ENCODE measurements at places on chromosomes 4 and X.

- DNase-seq, result no peak
Measured at GRCh38 chr4:163772238-163772637, 277.7 kb downstream of the TMA16 start.

DNA sequence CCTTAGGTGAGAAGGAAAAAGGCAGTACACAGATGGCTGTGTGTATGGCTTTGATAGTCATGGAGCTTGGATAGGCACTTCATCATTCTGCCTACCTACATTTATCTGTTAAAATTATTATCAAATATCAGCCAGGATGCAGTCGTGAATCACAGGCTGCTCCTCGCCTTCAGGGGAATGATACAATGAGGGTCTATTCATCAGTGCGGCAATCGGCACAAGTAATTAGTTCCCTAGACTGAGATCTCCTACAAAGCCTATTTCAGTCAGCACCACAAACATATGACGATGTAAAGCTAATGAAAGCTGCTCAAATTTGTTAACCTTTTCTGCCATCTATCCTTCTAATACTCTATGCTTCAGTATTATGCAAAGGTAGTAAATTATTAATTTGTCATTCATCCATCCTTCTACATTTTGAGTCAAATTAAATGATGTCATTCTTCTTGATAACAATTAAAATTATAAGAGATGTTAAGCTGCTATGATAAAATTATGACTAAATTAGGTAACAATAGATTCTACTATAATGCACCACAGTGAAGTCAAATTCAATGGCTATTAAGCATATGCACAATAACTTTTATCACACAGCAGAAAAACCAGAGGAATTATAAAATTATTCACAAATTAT, 19.0 kb downstream of the MAB21L2 start:
- no peak for DNase-seq

DNA sequence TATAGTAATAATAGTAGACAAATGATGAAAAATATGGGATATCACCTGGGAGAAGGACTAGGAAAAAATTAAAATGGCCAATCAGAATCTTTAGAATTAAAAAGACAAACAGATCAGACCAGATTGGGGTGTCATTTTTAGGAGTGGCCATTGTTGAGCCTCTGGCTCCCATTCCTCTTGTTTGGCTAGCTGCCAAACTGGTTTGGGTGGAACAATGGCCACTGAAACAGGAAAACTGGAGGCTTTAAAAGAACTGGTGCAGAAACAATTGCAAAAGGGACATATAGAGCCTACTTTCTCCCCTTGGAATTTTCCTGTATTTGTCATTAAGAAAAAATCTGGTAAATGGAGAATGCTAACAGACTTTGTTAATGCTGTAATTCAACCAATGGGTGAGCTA, 294.8 kb upstream of the DKK2 start:
- no peak for DNase-seq

GRCh38 chrX:19326567-19326966, 17.2 kb upstream of the PDHA1 start:
- DNase-seq, result no peak

- DNase-seq, result no peak
Measured at GRCh38 chrX:70970482-70970995, 39.6 kb upstream of the SLC7A3 start.

DNA sequence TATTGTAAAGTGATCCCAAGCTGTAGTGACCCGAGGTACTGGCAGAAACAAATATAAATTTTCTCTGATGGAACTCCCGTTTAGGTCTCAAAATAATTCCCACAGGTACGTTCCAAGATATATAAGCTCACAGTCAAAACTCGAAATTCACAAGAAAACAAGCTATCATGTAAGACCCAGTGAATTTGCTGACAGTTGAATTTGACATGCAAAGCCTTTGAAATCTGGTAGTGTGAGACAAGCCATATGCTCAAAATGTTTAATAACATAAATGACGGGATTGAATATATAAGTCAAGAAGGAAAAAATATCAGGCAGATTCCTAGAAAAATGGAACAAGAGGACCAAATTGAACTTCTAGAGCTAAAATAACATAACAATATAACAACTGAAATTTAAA, 252.8 kb downstream of the TMA16 start:
- no peak for DNase-seq

DNA sequence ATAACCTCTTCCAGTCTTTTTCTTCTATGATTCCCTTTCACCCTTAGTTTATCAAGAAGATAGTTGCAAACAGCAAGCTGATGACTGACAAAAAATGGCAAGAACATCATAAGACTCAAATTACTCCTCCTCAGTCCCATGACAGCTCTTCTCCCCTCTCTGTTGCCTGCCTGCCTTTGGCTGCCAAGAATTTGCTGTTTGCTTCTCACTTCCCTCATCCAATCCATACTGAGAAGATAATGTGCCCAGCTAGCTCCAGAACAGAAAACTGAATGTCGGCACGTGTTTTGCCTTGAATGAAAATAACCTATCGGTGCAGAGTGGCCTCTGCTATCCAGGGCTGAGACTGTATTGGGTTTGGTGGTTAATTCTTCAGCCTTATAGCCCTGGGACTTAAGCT, 192.1 kb downstream of the PPARGC1A start:
- no peak for DNase-seq

DNA sequence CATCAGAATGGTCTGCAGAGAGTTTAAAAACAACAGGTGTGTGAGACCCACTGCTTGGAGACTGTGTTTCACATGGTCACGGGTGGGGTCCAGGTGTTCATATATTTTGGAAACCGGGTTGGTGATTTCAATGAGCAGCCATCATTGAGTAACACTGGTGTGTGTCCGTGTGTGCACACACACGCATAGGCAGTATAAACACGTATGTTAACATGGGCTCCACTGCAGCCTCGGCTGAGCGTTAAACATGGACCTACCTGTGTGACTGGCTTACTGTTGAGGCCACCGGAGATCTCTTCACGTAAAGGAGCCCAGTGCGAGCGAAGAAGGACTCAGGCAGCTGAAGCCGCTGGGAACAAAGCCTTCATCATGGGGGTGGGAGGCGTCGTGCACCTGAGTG, 56.9 kb upstream of the TLR3 start:
- no peak for DNase-seq

DNA sequence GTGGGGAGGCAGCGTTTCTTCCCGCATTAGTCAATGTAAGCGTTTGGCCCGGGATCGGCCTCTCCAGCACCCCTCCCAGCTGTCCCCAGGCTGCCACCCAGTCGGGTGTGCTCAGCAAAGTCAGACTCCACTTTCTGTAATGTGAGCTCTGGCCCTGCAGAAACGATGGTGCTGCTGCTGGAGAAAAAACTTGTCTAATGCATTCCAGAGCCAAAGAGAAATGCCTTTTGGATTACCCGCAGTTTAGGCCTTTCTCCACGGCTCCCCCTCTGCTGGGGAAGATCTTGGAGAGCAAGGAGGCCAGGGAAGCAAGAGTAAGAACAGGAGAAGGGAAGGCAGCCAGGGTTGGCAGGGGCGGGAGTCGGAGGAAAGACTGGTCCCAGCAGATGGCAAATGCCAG, 55.2 kb downstream of the ELF4 start:
- DNase-seq, result no peak

DNA sequence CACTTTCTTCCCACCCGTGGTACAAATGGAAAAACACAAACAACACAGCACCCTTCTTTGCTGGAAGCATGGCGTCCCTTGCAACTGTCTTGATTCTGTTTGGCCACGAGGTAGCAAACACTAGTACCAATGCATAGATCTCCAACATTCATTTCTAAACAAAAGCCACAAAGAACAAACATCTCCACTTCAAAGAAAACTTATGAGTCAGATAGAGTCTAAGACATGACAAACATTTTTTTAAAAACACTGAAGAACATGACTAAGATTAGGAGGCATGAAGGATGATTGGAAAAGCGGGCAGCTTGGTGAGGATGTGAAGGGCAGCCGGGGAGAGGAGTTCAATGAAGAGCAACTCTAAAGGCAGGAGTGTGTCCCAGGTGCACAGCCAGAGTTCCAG, 197.6 kb upstream of the FAM9B start:
- DNase-seq, result no peak

GRCh38 chr4:141731481-141731880, 95.1 kb downstream of the IL15 start:
- DNase-seq, result no peak

- no peak for DNase-seq
Measured at GRCh38 chrX:9369802-9370291, 95.0 kb upstream of the TBL1X start.

DNA sequence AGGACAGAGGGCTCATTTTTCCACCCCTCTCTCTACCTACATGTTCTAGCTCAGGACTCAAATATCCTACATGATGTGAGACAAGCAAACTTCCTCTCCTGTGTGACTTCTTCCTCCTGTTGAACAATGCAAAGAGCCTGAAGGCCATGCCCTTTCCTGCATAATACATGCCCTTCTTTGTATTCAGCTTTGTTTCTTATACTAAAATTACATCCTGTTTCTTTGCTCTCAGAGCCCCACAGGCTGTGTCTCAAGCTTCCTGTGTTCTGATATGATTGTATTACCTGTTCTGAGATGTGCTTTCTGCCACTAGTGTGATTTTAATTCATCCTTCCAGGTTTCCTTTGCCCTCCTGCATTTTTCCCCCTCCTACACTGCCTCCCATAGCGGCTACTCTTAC, 166.4 kb upstream of the AFF2 start:
- DNase-seq, result no peak

DNA sequence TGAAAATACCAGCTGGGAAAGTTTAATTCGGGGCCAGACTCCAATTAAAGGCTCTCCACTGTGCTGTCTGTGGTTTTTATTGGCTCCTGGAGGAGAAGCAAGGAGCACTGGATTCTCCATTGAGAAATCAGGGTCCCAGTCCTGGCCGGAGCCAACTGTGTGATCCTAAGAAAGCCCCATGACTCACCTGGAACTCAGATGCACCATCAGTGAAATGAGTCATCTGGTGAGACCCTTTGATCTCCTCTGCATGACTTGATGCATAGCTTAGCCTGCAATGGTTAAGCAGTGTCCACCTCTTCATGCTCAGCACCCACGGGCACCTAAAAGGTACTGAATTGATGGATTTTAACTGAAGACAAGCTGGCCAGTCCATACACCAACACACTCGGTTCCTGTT, 119.2 kb upstream of the VCX3B start:
- DNase-seq, result no peak

- DNase-seq, result no peak
Measured at GRCh38 chr4:7771541-7772507, 167.8 kb downstream of the AFAP1 start.

DNA sequence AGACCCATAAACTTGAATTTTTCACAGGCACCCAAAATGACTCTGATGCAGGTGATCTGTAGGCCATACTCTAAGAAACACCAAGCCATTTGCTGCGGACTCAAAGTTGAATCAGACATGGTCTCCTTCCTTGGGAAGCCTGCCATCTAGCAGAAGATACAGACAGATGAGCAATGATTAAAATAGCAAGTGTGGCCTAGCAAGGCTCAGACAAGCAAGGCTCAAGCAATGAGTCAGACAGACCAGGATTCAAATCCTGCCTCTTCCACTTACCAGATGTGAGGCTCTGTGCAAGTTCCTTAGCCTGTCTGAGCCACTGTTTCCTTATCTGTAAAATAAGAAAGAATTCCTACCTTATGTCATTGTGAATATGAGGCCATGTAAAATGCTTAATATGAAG, 2.3 kb downstream of the CCDC149 start:
- DNase-seq, result no peak

- no peak for DNase-seq
Measured at GRCh38 chrX:119107206-119107605, 20.4 kb downstream of the KIAA1210 start.

- no peak for DNase-seq
Measured at GRCh38 chrX:15336023-15336413, 695 bp upstream of the PIGA start.

- DNase-seq, result no peak
Measured at GRCh38 chr4:98508829-98509598, 149.4 kb downstream of the TSPAN5 start.

DNA sequence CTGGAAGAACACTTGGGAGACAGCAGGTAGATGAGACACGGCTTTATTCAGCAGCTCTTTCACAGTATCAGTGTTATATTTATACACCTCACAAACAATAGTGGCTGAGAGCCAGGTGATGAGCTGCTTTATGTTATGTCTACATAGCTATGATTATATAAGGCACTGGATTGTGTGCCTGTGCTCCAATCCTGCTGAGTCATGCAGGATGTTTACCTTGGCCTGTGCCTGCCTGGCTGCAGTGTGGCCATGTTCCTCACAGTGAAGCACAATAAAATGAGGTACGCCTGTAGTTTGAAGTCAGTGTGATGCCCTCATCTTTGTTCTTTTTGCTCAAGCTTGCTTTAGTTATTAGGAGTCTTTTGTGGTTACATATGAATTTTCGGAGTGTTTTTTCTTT, 31.3 kb downstream of the CXCL13 start:
- DNase-seq, result no peak

GRCh38 chrX:12843061-12843667, 23.7 kb upstream of the TLR7 start:
- DNase-seq, result no peak

DNA sequence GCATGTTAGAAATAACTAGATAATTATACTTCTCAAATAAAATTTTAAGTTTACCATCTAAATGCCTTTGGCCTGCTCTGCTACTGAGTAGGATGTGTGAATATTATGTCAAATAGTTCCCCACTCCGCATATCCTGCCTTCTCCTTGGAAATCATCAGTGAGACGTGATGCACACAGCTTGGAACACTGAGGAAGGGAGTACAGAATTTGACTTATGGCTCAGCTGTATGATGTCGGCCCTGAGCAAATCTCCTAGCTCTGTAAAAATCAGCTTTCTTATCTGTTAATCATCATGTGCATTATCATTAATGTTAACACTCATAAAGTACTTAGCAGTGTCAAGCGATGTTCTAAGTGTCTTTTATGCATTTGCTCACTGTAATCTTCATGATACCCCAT, 241.0 kb upstream of the ANKRD50 start:
- DNase-seq, result no peak

DNA sequence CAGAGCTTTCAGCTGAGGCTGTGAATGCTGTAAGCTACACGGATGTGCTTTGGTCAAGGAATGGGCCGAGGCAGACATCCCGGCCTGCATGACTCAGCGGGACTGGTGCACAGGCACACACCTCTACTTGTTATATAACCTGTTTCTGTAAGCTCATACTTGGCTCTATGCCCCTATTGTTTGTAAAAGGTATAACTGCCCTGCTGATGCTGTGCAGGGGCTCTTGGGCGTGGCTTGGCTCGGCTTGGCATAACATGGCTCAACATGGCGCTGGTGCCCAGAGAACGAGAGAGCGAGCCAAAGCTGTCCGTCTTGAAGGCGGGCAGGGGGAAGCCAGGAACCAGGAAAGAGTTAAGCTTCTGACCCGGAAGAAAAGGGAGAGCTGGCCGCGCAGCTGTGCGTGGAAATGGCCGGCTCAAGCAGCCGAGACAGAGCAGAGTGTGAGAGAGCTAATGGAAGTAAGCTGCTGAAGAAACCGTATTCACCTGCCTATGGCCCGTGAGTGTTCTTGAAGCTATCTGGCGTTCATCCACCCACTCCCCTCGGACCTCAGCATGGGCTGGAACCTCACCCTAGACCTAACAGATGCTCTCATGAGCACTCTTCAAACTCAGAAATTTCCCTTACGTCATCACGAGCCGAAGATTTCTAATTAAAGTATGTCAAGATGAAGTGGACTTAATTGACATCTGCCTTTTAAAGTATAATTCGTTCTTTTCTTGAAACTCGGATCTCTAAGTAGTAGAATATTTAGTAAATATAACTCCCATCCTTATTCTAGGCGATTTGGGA, 286.3 kb upstream of the AGA start:
- DNase-seq, result no peak
